Brain (organoid and tissue), 16 donors: ENCODE measurements at places on chromosomes 3 and 15.

DNA sequence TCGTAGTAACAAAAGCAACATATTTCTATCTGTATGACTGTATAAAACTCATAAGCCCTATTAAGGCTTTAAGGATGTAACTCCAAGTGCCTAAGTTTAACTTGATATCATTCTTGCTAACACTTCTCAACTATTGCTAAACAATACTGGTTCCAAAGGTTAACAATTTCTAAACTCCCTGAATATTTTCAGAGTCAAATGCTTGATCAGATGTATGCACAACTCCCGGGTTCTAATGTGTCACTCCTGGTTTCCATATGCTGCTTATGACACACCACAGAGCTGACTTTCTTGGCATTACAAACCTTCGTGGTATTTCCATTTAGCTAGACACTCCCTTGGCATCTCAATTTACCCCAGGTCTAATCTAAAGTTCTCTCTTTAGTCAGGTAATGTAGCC, 26.3 kb downstream of the DZIP1L start:
- no peak for DNase-seq

DNA sequence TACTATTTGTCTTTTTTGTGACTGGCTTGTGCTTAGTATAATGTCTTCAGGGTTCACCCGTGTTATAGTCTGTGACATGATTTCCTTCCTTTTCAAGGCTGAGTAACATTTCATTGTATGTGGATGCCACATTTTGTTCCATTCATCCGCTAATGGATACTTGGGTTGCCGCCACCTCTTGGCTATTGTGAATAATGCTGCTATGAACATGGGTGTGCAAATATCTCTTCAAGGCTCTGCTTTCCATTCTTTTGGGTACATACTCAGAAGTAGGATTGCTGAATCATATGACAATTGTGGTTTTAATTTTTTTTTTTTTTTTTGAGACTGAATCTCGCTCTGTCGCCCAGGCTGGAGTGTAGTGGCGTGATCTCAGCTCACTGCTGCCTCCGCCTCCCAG, 15.4 kb downstream of the CRTC3 start:
- no peak for DNase-seq

- no peak for DNase-seq
Observed at GRCh38 chr3:10582733-10583132, 77.3 kb upstream of the ATP2B2 start.

DNA sequence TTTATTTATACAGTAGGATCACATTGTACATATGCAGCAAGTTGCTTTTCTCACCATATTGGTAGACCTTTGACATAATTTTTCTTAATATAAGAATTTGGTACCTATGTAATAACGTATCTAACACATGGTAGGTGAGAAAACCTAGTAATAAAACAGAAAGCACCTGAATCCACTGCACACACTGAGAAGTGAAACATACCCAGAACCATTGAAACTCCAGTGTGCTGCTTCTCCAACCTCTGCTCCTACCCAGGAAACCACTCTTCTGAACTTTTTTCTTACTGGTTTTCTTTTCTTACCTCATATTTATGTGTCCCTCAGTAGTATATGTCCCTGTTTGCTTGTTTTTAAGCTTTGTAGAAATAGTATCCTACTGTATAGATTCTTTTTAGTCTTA, 293.0 kb downstream of the UBE2E2 start:
- no peak for DNase-seq

- no peak for DNase-seq
Observed at GRCh38 chr3:100396967-100397366, 3.9 kb downstream of the TOMM70 start.

- no peak for DNase-seq
Observed at GRCh38 chr3:23183731-23184130, 19.4 kb upstream of the UBE2E2 start.

DNA sequence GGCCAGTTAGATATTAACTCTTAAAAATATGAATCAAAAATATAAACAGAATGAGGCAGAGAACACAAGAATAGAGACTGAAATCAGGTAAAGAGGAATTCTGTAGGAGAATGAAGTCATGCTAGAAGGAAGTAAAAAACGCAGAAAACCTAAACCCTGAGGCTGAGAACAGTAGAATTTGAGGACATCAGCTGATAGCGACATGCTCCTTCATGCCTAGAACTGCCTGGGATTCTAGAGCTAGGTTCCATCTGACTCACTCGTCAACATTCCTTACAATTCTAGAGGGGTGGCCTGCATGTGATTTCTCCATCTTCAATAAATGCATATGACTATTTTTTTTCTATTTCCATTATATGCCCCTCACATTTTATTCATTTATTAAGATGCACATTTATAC, 343.0 kb downstream of the ROBO1 start:
- DNase-seq, result no peak

DNA sequence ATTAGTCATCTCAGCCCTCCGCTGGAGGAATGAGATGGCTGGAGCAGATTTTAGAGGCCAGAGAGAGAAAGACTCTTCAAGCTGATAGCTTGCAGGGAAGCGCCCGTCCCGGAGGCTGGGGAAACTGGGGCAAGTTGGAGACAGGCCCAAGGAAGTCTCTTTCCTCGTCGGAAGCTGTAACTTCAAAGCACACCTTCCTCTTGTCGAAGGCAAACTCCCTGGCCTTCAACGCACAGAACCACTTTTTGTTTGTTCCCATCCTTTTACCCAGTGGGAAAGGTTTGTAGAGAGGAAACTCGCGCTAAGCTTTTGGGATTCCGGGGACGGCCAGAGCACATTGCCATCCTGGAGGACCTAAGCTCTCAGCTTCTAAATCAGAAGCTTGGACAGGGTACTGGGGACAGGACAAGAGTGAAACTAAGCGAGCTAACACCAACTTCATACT, 900 bp upstream of the EOMES start:
- no peak for DNase-seq

GRCh38 chr3:17674082-17674686, 68.2 kb downstream of the TBC1D5 start:
- no peak for DNase-seq

- no peak for DNase-seq
Observed at GRCh38 chr3:11273891-11274291, 1.7 kb downstream of the ATG7 start.
